ENCODE measurements at places on chromosomes 13 and 19.

- no peaks in the 10 kb centered on the region for H3K36me3 ChIP-seq
- H3K27me3 ChIP-seq, result peaks cover 22% of the 10 kb centered on the region
- no peaks in the 10 kb centered on the region for H3K4me1 ChIP-seq
- no peak overlapping the region for H3K4me3 ChIP-seq
These were observed 325.0 kb downstream of the DNAJC15 start for GRCh38 chr13:43348397-43348796.

DNA sequence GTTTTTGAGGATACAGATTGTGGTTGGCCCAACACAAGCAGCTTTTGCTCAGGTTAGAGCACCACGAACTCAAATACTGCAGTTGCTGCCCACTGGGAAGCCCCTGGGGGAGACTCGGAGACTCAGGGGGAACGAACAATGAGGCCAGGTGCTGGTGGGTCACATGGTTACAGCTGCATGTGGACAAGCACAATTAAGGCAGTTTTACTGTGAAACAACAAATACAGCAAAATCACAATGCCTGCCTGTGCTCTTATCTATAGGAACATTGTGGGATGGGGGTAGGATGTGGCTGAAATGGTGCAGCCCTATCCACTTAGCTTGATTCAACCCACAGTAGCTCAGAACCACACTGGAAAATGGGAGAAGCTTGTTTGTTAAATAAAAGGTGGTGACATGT lies 119.7 kb upstream of the SPATA13 start:
- H3K4me3 ChIP-seq, result no peak overlapping the region
- peaks cover 6% of the 10 kb centered on the region for H3K27me3 ChIP-seq
- no peak for DNase-seq
- no peaks in the 10 kb centered on the region for H3K36me3 ChIP-seq
- H3K27ac ChIP-seq, result no peak overlapping the region

DNA sequence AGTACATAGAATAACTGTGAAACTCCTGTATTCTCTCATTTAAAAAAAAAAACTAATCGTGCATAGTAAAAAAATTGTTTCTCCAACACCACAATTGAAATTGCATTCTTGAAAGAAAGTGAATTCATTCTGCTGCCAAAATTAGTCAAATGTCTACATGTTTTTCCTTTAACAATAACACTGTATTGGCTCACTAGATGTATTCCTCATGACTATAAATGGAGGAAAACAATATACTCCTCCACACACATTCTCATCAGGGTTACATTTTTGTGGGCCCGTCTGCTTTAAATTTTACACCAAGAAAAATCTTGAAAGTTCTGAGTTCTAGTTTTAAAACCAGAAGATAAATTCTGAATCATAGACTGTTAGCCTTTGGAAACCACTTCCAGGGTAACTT lies 233.6 kb downstream of the KLF12 start:
- H3K4me3 ChIP-seq, result no peak overlapping the region
- H3K27ac ChIP-seq, result no peak overlapping the region
- peaks cover 12% of the 10 kb centered on the region for H3K4me1 ChIP-seq
- H3K27me3 ChIP-seq, result no peaks in the 10 kb centered on the region
- DNase-seq, result no peak

GRCh38 chr19:18719541-18719940 lies 36.1 kb downstream of the CRTC1 start:
- H3K4me3 ChIP-seq, result no peak overlapping the region
- H3K27me3 ChIP-seq, result no peaks in the 10 kb centered on the region
- peaks cover 31% of the 10 kb centered on the region for H3K4me1 ChIP-seq
- no peak for DNase-seq

GRCh38 chr13:49977992-49978391 lies 18.9 kb upstream of the TRIM13 start:
- no peak for DNase-seq
- H3K27me3 ChIP-seq, result no peaks in the 10 kb centered on the region
- H3K4me1 ChIP-seq, result peaks cover 6% of the 10 kb centered on the region
- no peak overlapping the region for H3K4me3 ChIP-seq
- no peak overlapping the region for H3K27ac ChIP-seq

DNA sequence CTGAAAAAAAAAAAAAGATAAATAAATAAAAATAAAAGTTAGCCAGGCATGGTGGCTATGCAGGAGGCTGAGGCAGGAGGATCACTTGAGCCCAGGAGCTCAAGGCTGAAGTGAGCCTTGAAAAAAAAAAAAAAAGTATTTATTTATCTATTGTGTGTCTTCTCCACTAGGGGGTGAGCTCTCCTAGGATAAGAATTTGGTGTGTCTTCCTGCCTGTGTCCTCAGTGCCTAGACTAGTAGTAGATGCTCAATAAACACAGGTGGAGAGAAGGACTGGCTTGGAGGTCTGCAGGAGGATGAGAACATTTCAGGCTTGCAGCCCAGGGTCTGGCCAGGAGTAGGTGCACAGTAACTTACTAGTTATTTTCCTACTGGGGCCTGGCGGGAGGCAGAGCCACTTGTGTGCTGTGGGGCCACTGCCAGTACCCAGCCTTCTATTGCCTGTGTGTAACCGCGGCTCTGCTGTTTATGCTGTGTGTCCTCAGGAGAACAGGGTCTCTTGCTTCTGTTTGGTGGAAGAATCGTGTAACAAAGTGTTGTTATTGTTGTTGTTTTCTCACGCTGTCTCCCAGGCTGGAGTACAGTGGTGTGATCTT lies 5.4 kb downstream of the LMTK3 start:
- no peaks in the 10 kb centered on the region for H3K36me3 ChIP-seq
- H3K4me3 ChIP-seq, result no peak overlapping the region
- no peak overlapping the region for H3K27ac ChIP-seq
- DNase-seq, result peak; percentile 47
- peaks cover 6% of the 10 kb centered on the region for H3K4me1 ChIP-seq

GRCh38 chr13:91659256-91660075 lies 261.0 kb downstream of the GPC5 start:
- no peaks in the 10 kb centered on the region for H3K4me1 ChIP-seq
- DNase-seq, result no peak
- H3K27me3 ChIP-seq, result no peaks in the 10 kb centered on the region
- no peak overlapping the region for H3K27ac ChIP-seq
